ENCODE measurements at places on chromosomes 11 and 22.

DNA sequence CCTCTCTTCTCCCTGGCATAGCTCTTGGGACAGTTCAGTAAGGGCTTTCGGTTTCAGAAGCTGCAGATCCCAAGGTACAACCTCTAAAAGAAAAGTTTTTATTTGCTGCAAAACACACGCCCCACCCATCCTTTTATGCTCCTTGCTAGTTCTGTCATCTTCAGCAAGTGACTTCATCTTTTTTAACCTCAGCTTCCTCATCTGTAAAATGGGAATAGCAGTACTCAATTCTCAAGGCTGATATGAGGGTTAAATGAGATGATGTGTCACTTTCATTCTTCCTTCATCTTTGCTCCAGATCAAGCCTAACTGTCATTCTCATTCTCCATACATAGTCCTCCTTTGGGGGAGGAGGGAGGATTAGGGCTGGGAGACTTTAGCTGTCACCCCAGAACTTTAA is 90.0 kb upstream of the ALX4 start:
- peak; percentile 42 for DNase-seq

DNA sequence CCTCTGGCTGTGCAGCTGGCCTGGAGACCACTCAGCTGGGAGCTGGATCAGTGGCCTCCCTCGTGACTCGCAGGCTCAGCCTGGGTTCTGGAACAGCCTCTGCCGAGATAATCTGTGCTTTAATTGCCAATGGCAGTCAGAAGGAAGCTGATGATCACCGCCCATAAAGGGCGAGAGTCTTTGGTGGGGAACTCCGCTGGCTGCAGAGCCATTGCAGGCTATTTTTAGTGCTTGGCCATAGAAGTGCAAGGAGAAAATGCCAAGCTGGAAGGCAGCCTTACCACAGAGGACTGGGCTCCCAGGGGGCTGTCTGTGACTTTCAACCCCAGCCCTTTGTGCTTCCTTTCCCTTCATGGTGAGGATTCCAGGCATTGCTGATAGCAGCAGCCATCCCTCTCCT is 62.2 kb upstream of the TENM4 start:
- DNase-seq, result no peak

GRCh38 chr11:116641561-116642045 is 131.2 kb downstream of the BUD13 start:
- peak; percentile 21 for DNase-seq

- no peak for DNase-seq
Measured at GRCh38 chr11:115873813-115874212, 369.6 kb upstream of the CADM1 start.

- DNase-seq, result no peak
Measured at GRCh38 chr11:11349870-11350337, 3.1 kb downstream of the CSNK2A3 start.

DNA sequence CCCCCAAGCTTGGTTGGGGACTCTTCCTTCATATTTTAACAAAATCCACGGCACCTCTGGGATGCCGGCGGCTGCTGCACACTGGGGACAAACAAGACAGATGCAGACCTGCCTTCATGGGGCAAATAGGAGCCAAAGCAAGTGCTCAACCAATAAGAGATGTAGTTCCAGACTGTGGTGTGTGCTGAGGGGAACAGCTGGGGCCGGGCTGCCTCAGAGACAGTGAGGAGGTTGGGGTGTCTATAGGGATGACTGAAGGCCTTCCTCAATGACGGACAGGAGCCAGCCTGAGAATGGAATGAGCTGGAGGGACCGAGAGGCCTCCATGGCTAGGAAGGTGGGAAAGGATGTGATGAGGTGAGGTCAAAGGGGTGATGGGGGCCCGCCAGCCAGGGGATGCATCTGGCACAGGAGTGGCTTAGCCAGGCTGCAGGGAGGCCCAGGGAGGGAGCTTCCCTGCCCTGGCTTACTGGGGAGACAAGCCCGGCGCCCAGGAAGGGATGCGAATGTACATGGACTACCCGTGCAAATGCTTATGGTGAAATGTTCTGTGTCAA is 10.3 kb upstream of the CTSD start:
- no peak for DNase-seq

DNA sequence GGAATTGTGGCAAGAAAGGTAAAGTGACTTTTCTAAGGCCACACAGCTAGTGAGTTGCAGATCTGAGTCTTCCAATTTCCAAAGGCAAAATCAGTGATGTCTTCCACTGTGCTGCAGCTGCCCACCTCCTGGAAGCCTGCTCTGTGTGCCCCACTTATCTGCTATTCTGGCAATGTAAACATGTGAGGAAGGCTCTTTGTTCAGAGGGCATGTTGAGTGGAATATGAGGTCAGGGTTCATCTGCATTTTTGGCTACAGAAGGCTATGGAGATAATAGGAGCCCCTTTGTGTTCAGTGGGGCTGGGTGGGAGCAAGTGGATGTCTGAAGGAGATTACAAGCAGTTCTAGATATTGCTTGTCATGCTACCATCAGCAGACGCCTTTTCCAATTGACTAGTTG is 396.2 kb downstream of the BUD13 start:
- DNase-seq, result no peak

GRCh38 chr22:45876136-45877035 is 100.6 kb downstream of the WNT7B start:
- no peak for DNase-seq

GRCh38 chr11:1483445-1483961 is 3.1 kb downstream of the MOB2 start:
- DNase-seq, result no peak

DNA sequence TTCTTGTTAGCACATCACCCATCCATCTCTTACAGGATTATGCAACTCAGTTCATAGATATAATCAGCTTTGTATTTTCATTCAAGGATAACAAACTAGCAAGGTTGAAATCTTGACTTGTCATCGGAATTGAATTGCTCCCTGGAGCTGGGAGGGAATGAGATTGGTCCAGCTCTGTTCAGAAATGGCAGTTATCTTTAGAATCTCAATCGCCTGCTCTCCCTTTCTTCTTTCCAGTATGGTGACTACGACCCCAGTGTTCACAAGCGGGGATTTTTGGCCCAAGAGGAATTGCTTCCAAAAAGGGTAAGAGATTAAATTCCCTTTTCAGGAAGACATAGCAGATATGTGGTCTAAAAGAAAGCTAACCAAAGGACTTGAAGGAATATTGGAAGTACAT is 51.0 kb downstream of the NF2 start:
- no peak for DNase-seq

- DNase-seq, result no peak
Measured at GRCh38 chr11:19055016-19055415, 5.5 kb downstream of the MRGPRX2 start.

DNA sequence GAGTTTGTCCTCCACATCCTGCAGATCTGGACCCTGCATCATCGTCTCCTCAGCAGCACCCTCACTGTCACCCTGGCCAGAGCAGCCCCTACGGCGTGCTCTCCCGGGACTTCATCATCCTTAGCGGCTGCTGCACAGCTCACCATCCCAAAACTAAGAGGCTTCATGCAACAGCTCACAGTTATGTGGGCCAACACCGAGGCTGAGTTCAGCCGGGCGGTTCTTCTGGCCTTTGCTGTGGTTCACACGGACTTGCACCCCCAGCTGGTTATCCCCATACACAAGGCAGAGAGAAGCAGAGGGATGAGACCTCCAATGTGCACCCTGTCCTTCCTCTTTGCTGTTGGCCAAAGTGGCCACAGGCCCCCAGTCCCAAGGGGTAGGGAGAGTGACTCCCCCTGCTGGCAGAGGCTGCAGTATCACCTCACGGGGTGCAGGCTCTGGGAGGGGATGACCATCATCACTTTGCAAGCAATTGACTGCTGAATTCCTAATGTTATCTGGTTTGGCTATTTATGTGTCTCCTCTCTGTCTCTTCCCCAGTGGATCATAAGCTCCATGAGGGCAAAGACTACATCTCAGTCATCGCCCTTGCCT is 276.8 kb downstream of the BRD1 start:
- DNase-seq, result no peak

DNA sequence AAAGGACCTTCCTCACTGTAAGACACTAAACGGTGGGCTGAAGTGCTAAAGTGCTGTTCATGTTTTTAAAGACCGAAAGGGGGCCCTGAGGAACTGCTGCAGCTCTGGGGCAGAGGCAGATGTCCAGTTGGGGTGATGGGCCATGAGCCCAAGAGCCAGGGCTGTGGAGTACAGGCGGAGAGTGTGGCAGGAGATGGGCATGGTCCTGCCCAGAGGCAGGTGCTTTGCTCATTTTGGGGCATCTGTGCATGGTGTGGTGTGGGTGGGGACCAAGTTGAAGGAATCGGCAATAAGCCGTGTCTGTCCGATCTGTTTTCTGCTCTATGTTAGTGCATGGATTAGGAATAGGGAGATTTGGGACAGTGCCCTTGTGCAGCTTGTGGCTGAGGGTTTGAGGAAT is 258.3 kb downstream of the NTM start:
- DNase-seq, result no peak

DNA sequence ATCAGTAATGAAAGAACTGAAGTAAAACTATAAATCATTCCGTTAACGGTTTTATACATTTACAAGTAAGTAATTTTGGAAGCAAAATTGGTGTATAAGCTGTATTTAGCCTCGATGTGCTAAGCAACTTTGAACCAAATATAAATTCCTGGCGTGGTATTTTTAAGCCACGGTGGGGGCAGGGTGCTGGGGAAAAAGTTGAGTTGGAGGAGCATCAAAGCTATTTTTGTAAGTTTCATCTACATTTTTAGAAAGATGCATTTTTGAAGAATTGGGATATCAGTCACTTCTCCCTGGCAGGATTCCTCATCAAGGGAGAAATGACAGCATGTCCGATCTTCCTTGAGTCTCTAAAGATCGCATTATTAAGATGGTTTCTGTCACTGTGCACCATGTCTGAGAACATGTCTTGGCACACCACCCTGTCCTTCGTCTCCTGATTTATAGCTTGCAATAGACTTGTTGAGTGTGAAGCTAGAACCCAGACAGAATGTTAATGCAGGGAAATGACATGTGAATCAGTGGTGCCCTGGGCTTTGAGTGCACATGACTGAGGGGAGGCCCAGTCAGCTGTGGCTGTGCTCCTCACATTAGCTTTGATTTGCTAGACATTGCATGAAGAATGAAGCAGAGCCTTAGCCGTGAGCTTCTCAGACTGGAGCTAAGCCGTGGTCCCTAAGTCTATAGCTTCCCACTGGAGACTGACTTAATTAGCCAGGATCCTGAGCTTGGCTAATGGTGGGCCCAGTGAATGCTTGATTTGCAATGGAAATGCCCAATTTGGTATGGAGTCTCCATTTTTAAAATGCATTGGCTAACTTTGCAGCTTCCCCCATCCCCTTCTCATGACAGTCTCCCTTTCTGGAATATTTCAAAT is 127.0 kb downstream of the COMMD9 start:
- no peak for DNase-seq

- DNase-seq, result no peak
Measured at GRCh38 chr22:24883432-24883831, 63.1 kb downstream of the LHFPL7 start.
